ENCODE measurements at places on chromosomes 1 and 21.

DNA sequence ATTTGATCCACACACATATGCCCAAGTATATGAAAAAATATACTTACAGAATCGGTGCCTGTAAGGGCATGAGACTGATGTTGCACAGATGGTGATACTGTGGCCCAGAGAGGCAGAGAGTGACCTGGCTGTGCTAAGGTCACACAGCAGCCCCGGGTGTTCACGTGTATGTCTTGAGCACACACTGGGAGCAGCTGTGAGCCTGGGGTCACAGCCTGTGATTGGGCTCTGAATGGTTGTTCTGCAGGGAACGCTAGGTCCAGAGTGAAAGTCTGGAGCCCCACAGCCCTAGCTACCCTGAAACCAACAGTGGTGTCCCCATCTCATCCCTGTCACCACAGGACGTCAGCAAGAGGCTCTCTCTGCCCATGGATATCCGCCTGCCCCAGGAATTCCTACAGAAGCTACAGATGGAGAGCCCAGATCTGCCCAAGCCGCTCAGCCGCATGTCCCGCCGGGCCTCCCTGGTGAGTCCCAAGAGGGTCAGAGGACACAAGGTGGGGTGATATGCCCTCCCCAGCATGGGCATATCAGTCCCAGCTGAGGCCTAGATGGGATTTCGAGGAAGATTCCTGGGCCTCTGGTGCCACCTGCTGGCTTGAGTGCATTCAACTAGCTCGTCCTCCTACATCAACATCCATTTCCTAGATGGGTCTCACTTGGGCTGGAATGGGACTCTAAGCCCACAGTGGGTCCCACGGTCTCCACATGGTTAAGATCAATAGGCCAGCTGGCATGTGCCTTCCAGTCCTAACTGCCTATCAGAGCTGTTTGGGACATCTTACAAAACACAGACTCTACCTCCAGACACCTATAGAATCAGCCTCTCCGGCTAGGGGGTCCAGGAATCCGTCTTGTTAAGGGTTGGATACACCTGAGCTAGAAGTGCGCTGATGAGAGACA lies 19.7 kb downstream of the CDK18 start:
- no peak for DNase-seq

- DNase-seq: no peak
Measured at GRCh38 chr21:38766987-38767722, 38.6 kb upstream of the ETS2 start.

- no peak for DNase-seq
Measured at GRCh38 chr1:174761335-174761734, 238.4 kb upstream of the CACYBP start.

GRCh38 chr21:35840197-35840799 lies 220.0 kb downstream of the SETD4 start:
- DNase-seq: no peak

GRCh38 chr1:201261771-201262547 lies 21.3 kb upstream of the PKP1 start:
- DNase-seq: no peak
